NCI-H1436 treated with DMSO at 0.1 percent for 48 hours (cell line): ENCODE measurements at places on chromosomes 1 and 21.

GRCh38 chr1:55695552-55695951 is 480.4 kb upstream of the USP24 start:
- no peak for DNase-seq

DNA sequence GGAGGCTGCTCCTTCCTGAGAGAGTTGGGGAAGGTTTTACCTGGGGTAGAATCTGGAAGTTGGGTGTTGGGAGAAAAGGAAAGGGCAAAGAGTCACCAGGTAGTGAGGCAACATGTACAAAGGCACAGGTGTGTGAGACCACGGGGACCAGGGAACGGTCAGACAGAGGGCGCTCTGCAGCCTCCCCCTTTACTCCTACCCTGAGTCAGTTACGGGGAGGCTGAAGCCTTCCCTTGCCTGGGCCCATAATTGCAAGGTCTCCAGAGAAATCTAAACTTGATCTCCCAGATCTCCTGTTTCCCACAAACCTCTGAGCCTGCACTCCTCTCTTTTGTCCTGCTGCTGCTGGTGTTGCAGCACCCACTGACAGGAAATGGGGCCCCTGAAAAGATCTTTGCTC is 22.0 kb downstream of the CCN1 start:
- DNase-seq: no peak

- DNase-seq: no peak
Observed at GRCh38 chr1:53639996-53640700, 98.8 kb downstream of the GLIS1 start.

- no peak for DNase-seq
Observed at GRCh38 chr1:44212355-44213221, 683 bp upstream of the DMAP1 start.

GRCh38 chr1:204194080-204194479 is 2.2 kb downstream of the KISS1 start:
- no peak for DNase-seq

DNA sequence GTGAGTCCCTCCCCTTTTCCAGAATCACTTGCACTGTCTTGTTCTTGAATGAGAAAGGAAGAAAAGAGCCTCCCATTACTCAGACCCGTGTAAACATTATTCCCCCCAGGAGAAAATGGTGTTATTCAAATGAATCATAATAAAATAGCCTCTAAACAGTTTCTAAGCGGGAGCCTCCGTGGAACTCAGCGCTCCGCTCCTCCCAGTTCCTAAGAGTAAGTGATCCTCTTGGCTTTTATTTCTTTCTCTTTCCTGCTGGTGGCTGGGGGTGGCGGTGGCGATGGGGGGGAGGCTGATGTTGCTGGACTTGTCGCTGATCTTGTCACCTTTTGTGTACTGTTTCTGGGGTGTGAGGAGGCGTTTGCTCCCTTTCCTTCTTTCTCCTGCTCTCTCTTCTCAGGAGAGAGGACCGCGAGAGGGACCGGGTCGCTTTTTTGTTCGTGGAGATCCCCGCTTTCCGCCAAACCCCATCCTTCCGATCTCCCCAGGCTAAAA is 781 bp downstream of the PROX1 start:
- DNase-seq: no peak

DNA sequence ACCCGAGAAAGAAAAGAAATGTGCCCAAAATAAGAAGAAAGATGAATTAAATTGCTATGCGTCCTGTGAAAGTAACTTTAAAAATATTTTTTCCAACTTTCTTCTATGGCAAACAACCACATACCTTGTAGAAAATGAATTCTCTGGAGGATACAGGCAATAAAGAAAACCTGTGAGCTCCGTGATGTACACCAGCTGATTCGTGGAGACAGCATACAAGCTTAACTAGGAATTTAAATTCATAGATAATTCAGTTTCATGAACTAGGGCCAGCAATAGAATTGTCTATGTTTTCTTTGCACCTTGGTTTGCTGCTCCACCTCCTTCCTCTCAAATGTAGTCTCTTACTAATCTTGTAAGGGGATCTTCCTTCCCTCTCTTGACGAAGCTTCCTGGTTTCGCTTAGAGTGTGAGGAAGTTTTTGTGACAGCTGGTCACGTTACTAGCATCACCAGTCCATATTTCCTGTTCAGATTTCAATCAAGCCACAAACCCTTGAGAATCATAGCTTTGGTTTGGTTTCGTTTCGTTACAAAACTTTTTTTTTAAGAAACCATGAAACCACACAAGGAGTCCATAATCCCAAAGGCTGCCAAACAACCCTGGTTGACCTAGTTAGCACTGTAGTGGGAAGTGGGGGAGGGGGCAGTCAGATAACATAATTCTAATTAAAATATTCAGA is 35.8 kb downstream of the GREM2 start:
- DNase-seq: no peak

DNA sequence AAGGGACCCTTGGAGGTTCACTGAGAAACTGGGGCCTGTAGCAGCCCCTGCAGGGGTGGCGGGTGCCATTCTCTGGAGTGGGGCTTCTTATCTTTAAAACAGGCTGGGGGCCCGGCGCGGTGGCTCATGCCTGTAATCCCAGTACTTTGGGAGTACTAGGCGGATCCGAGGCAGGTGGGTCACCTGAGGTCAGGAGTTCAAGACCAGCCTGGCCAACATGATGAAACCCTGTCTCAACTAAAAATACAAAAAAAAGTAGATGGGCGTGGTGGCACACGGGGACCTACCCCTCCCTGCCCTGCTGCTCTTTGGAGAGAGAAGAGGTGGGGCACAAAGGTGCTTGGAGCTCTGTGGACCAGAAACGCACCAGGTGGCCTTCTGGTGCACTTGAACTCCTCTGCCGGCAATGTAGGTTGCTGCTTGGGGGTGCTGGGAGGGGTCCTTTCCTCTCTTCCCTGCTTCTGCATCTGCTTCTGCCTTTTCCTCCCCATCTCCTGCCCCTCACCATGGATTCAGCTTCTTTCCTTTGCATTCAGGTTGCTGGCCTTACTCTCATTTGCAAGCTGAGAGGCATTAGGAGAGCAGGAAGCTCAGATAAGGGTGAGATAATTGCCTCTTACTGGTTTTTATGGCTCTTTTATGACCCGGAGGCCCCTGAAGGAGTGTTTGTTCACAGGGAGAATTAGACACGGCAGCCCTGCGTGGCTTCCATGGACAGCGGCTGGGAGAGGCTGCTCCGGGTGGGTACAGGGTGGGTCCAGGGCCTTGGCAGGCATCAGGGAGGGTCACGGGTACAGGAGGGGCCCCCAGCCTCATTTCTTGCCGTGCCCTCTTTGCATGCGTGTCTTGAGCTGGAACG is 57.4 kb downstream of the ARHGEF10L start:
- peak; percentile 73 for DNase-seq

DNA sequence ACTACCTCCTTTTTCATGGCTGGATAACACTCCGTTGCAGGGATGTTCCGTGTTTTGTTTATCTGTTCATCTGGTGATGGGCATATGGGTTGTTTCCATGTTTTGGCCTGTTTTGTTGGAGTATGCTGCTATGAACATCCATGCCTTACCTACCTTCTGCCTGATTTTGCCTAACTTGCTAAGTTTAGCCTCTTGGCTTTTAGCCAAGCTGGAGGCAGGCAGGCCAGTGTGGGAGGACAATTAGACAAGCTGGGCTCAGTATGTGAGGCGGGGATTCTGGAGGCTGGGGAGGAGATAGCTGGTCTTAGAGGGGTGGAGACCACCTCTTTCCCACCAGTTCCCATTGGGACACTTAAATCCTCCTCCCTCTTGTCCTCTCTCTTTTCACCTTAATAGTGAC is 98.4 kb upstream of the WNT4 start:
- no peak for DNase-seq

GRCh38 chr1:55428231-55428630 is 213.1 kb upstream of the USP24 start:
- DNase-seq: no peak

- no peak for DNase-seq
Observed at GRCh38 chr1:213397638-213398037, 346.6 kb downstream of the RPS6KC1 start.

DNA sequence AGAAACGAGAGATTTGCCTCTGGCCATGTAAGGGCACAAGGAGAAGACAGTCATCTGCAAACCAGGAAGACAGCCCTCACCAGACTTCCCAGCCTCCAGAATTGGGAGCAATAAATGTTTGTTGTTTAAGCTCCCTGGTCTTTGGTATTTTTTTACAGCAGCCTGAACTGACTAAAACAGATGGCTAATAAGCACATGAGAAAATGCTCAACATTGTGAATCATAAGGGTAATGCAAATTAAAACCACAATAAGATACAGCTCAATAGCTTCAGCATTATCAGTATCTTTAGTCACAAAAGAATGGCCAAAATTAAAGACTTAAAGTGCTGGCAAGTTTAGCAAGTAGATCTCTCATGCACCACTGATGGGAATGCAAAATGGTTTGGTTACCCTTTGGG is 11.7 kb downstream of the UBE2G2 start:
- no peak for DNase-seq

DNA sequence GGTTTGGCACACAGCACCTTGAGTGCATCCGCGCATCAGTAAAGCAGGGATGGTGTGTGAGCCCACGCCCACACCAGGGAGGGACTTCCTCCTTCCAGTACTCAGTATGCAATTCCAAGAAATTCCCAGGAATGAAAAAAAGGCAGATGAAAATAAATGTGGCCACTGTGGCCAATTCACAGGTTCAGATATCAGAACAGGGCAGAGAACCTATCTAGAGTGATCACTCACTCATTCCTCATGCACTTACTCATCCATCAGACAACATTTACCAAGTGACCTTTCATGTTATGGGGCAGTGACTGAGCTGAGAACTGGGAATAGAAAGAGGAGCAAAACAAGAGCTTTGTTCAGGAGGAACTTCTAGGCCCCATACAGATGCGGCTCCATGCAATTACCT is 113.7 kb downstream of the ZSCAN20 start:
- no peak for DNase-seq

GRCh38 chr1:210731193-210731592 is 402.5 kb downstream of the HHAT start:
- no peak for DNase-seq

GRCh38 chr1:59900640-59901039 is 25.9 kb downstream of the CYP2J2 start:
- no peak for DNase-seq

DNA sequence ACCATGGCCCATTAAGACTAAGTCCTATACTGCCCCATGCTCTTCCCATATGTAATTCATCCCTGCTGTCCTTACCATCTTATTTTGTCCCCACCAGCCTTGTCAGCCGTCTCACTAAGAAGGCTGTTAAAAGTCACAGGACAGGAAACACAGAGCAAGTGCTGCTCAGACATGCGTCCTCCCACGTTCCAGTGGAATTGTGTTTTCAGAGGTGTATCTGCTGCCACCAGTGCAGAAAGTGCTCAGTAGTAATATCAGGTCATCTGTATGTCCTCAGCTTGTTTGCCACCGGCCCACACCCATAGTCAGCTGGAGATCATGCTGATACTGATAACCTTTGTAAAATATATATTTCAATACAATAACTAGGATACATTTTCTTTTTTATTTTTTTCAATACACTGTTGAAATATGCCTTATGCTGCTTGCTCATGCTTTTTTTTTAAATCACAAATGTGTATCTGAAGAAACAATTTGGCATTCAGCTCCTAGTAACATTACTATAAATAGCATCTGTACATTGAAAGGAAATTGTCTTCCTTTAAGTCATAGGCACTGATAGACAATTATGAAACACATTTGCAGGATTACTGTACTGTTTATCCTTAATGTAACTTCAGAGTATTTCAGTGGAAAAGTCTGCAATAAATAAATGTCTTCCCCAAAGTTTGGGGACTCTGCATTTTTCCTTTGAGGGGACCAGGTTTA is 156.9 kb downstream of the EDEM3 start:
- no peak for DNase-seq

- no peak for DNase-seq
Observed at GRCh38 chr21:17673261-17674020, 60.7 kb upstream of the BTG3 start.

DNA sequence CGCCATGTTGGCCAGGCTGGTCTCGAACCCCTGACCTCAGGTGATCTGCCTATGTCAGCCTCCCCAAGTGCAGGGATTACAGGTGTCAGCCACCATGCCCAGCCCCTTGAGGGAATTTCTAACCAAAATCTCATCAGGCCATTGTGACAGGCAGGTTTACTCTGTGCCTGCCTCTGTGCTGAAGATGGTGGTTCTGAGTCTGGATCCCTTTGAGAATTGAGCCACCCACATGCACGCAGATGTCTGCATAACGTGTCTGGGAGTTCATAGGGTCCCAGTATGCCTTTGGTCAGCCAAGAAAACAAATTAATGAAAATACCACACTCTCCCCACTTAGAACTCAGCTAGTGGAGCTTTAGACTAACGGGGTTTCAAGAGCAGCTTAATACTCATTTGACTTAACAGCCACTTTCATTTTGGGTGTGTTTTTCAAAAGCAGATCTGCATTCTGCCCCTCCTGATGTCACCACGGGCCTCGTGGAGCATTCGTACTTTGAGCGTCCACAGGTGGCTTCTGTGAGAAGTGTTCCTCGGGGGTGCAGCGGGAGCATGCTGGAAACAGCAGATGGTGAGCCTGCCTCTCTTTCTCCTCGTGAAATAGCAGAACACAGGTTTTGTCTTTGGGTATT is 45.3 kb downstream of the DIP2A start:
- DNase-seq: no peak

- DNase-seq: no peak
Observed at GRCh38 chr1:89918794-89919155, 76.1 kb upstream of the ZNF326 start.

- DNase-seq: no peak
Observed at GRCh38 chr1:220880726-220881506, 1.7 kb downstream of the HLX start.

DNA sequence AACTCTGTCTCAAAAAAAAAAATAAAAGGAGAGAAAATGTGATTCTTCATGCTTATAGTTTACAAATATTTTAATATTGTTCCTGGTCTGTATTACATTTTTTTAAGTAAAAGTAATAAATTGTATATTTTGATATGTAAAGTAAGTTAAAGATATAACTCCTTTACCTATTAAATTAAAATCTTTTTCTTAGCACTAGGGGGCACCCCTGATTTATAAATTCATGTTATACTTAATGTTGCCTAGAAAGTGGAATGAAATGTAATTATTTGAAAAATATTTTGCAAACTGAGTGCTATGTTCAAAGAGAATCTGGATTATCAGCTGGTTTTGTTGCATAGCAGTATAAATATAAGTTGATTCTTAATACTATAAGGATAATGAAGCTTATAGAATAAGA is 49.2 kb downstream of the RALGPS2 start:
- no peak for DNase-seq

GRCh38 chr1:213647864-213648650 is 339.7 kb upstream of the PROX1 start:
- DNase-seq: no peak

GRCh38 chr1:39142401-39143060 is 62.0 kb upstream of the MACF1 start:
- DNase-seq: no peak

- DNase-seq: no peak
Observed at GRCh38 chr1:192949783-192950182, 109.4 kb downstream of the UCHL5 start.

DNA sequence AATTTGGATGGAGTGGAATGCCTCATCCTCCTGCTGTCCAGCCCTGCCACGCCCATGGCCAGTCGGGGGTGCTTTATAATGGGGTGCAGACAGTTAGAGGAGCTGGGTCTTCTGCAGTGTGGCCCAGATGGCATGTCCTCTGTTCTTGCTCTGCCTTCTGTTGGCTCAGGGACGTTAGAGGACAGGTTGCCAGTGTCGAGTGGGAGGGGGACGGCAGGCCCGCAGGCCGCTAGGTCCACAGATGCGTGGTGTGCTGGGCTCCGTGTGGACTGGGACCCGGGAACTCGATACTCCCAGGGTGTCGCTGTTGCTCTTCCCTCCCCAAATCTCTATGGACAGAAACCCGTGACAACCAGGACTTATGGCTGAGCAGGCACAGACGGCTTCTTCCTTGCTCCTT is 33.3 kb downstream of the SIM2 start:
- DNase-seq: no peak
